ENCODE measurements at places on chromosomes 13 and 19.

DNA sequence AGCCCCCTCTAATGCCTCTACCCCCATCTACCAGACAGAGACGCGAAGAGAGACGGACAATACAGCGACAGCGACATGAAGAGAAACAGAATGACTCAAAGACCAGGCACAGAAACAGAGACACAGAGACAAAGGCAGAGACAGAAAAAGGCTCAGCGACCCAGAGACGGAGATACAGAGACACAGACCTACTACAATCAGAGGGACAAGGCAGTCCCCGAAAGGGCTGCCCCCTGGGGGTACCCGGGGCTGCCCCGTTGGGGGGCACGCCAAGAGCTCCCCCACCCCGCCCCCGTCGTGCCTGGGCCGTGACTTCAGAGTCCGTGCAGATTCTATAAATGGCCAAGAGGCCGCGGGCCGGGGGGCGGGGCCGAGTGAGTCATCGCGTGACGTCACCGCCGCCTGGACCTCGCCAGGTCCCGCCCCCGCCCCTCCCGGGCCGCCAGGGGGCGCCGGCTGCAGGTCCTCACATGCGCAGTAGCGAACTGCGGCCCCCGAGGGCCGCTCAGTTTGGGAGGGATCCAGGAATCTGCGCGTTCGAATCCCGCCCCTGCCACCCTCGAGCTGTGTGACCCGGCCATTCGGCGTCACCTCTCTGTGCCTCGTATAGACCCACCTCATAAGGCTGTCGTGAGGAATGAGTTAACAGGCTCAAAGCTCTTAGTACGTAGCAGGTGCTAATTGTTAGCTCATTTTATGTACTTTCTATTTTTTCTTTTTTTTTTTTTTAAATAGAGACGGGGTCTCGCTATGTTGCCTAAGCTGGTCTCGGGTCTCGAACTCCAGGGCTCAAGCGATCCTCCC is 2.7 kb upstream of the CNN1 start:
- DNase-seq, result peak; percentile 72

GRCh38 chr19:47637550-47637949 is 28.6 kb downstream of the BICRA start:
- DNase-seq, result no peak

GRCh38 chr13:44384778-44385177 is 11.2 kb downstream of the SERP2 start:
- no peak for DNase-seq

DNA sequence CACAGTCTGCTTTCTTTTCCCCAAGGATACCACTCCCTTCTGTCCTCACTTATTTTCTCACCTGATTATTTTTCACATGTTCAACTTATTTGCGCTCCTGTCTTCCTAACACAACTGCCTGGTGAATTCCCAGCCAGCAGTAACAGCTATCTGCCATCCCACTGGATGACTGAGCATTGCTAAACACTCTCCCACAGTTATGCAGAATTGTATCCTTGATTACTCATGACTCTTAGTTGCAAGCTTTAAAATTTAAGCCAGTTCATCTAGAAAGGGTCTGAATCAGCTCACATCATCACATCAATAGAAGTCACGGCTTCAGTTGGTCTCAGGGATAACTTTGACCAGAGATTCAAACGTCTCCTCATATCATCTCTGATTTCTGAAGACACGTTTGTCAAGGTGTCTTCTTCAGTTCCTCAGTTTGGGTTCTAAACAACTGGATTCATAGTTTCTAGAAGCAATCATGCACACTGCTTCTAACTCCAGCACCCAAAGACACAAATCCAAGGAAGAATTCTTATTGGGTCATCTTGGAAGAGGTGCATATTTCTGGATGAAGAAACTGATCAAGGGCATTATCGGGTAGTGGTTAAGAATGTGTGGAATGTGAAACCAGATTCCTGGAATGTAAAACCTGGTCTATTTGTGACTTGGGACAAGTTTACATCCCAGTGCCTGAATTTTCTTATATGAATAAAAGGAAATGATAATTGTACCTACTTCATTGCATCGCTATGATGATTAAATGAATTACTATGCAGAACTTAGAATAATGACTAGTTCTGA is 13.9 kb upstream of the DACH1 start:
- DNase-seq, result no peak

DNA sequence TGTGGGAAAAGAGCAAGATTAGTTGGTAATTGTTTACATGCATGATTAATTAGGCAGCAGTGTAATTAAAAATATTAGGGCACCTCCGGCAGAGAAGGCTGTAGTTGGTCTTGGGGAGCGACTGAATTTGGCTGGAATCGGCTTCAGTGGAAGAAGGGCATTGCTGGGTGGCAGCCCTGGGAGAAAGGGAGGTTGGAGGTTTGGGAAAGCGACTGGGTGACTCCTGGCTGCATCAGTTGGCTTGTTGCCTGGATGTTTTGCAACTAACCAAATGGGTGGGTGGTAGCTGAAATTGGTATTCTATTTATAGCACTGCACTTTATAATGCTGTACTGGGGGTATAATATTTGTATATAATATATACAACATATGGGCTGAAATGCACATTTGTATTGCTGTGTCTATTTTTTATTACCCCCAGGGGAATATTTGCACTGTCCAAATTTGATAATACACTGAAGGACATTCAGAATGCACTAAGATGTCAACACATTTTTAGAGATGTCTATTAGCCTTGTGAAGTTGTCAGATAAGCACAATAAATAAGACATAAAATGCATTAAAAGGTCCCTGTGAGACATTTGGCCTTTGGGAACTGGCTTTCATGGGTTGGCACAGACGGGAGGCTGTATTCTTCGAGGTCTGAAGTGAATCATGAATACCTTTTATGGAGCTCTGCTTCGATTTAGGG is 1.7 kb downstream of the B3GLCT start:
- no peak for DNase-seq

GRCh38 chr19:46269101-46269500 is 27.7 kb upstream of the HIF3A start:
- DNase-seq, result peak; percentile 6

DNA sequence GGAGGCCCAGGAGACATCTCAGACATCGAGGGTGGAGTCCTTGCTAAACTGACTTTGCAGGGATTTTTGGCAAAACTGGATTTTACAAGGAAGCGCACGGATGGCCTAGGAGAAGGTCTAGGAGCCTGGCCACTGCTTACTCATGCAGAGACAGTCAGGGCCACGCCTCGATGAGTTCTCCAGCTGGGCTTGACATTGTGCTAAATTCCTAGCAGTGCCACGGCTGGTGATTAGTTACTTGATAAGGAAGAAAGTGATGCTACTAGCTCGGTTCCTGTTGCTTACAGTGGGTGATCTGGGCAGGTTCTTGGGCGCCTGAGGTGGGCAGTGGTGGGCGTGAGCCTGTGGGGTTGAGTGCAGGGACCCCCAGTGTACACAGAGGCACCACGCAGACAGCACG is 143.4 kb downstream of the SOX1 start:
- no peak for DNase-seq

DNA sequence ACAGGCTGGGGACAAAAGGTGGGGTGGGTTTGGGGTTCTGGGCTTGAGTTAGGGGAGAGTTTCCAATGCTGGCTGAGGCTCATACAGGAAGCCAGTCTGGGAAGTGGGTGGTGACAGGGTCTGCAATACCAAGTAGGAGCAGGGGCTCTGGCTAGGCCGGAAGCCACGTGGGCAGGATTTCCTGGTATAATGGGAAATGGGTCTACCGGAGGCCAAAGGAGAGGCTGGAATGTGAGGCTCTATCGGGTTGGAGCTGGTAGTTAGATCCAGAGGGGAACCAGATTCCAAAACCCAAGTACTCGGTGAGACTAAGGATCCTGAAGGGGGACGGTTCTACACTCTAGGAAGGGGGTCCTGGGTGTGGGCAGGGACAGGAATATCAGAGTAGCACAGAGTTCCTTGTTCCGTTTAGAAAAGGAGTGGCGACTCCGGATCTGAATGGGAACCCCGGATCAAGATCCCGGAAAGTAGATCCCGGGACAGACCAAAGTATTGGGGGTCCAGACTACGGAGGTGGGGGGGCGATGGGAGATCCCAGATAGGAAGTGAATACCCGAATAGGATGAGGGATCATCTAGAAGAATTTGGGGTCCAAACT is 802 bp downstream of the CDC37 start:
- DNase-seq, result no peak
